ENCODE measurements at places on chromosomes 11 and 22.

GRCh38 chr22:45804986-45805325, 133.3 kb downstream of the ATXN10 start:
- DNase-seq: no peak

GRCh38 chr11:59866836-59867235, 549 bp upstream of the TCN1 start:
- DNase-seq: no peak

DNA sequence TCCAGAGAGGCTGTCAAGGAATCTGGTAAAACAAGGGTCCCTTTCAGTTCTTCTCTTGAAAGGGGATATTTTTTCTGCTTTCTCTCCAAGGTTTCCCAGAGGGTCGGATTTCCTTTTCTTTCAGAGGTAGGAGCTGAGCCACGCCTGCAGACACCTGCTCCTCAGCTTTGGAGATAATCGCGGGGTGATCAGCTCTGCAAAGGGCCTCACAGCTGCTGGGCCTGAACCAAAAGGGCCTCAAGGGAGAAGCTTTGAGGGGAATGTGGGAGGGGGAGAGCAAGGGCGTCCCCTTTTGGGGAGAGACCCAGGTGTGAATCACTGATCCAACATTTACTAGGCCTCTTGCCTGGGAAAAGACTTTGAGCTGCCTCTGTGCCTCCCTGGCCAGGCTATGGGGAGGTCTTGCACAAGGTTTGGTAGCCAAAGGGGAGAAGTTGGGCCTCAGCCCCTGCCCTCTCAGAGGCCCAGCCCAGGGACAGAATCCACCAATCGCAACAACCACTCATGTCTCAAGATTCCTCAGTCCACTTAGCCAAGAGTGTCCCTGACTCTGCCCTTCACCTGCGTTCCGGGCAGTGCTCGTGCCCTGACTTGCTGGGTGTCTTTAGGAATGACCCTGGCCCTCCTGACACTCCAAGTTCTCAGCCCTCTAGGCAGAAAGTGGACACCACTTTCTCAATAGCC, 14.0 kb upstream of the TP53I11 start:
- DNase-seq: no peak

DNA sequence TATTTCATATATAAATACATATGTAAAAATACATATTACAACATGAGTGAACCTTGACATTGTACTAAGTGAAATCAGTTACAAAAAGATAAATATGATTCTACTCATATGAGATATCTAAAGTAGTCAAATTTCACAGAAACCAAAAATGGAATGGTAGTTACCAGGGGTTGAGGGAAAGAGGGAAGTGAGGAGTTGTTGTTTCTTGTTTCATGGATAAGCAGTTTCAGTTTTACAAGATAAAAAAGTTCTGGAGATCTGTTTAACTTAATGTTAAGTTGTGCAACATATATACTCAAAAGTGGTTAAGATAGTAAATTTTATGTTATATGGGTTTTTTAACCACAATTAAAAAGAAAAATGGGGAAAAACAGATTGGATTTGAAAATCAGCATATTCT, 107.7 kb downstream of the ELP4 start:
- no peak for DNase-seq

GRCh38 chr11:9815486-9816136, 151.7 kb downstream of the SWAP70 start:
- DNase-seq: no peak

DNA sequence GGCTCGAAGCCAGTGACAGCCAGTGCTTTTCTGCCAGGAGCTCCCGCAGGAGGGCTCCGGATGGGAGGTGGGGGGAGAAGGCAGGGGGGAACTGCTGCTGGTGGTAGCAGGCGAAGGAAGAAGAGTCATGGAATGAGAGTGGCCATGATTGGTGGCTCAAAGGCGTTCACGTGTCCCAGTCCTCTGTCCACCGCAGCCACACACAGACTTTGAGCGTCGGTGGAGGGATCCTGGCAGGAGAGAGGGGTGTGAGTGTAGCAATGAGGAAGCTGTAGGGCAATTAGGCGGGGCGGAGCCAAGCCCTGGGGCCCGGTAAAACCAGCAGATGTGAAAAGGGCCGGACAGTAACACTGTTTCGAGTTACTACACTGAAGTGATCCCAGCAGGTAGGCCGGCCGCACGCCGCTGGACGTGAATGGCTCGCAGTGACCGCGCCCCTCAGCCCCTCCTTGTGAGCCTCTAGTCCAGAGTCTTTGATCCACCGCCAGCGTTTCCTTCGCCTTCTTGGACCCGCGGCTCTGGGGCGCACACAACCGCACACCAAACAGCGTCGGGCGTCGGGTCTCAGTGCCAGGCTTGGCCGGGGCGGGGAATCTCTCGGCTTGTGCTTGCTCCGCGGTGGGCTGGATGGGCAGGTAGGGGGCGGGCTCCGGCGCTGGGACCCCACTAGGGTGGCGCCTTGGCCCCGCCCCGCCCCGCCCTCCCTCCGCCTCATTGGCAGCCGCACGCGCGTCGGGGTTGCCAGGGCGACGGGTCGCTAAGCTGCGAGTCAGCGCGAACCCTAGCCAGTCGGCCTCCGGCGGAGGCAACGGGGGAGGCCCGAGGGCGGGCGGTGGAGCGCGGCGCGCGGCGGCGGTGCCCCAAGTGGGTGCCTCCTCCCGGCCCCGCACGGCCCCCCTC, at the start of gene LRRC10B:
Gene LRRC10B, plus strand, starts transcription at position 788 of the 900 bp plus-strand sequence. CDS start 250 bp downstream, outside the sequence.
- no peak for DNase-seq

GRCh38 chr11:75469785-75470405, 36.9 kb upstream of the KLHL35 start:
- DNase-seq: no peak

DNA sequence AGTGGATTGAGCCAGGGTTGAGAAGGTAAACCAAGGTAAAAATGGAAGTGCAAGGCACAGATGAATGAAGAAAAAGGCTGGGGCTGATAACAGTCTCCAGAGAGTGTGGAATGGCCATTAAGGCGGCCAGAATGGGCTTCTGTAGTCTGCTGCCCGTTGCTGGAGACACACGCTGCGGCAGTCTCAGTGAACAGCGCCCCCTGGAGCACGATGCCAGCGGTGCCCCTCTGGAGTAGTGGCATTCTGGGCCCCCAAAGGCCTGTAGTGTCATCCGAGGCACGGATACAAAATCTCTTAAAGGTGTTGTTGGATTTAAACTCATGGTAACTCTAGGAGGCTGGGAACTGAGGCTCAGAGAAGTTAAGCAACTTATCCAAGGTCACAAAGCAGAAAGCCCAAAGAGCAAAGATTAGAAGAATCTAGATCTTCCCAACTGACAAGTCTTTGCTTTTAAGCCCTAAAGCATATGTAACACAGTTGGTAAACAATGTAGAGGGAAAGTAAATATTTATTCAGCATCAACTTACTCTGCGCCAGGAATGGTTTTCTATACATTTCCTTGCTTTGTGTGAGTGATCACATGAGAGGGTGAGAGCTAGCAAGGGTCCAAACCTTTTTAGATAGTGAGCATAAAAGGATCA, 18.2 kb downstream of the KCNJ1 start:
- no peak for DNase-seq

GRCh38 chr22:24428751-24429410, 1.5 kb downstream of the ADORA2A start:
- DNase-seq: no peak

All from ovary (tissue), 10 donors.